ENCODE measurements at places on chromosomes 5 and 9.

- no peak for DNase-seq
Observed at GRCh38 chr9:135302329-135303279, 177.0 kb upstream of the PPP1R26 start.

GRCh38 chr9:127503379-127503921, 52.1 kb downstream of the LRSAM1 start:
- no peak for DNase-seq

DNA sequence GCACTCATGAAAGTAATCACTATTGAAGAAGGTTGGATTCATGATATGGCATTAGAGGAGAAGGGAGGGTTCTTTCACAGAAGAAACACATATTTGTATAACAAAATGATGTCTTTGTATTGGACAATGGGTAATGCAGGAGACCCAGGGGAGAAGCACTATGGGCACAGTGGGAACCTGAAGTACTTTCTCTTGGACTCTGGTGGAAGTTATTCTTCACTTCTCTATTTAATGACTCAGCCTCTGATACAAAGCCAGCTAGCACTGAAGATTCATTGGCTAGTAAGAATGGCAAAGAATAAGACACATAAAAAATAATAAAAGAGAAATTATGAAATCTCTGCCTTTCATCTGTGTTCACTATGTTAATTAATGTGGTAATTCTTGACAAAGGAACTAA, 149.9 kb upstream of the PRR16 start:
- DNase-seq = no peak

GRCh38 chr9:69120380-69121154, 53.5 kb upstream of the TJP2 start:
- DNase-seq = no peak

DNA sequence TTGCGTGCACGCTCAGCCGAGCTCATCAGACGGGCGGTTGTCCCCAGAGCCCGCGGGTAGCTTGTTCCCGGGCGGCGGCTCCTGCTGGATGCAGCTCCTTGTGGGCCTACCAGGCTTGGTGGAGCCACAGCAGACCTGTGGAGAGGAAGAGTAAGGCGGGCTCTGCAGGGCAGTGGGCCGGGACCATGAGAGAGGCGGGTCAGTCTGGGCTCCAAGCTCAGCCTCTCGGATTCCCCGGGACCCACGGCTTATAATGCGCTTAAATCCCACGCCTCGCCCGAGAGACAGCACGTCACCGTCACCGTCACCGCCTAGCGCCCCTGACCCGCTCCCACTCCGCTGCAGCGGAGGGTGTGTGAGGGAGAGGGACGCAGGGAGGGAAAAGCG, 1.9 kb upstream of the ANKRD18A start:
- no peak for DNase-seq

DNA sequence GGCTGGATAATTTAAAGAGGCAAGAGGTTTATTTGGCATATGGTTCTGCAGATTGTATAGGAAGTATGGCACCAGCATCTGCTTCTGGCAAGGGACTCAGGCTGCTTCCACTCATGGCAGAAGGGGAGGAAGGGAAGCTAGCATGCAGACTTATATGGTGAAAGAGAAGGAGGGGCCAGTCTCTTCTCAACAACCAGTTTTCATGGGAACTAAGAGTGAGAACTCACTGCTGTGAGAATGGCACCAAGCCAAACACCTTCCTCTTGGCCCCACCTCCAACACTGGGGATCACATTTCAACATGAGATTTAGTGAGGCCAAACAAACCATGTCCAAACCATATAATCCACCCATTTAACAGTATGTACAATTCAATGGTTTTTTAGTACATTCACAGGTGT, 113.3 kb upstream of the SHB start:
- DNase-seq = peak; percentile 43

DNA sequence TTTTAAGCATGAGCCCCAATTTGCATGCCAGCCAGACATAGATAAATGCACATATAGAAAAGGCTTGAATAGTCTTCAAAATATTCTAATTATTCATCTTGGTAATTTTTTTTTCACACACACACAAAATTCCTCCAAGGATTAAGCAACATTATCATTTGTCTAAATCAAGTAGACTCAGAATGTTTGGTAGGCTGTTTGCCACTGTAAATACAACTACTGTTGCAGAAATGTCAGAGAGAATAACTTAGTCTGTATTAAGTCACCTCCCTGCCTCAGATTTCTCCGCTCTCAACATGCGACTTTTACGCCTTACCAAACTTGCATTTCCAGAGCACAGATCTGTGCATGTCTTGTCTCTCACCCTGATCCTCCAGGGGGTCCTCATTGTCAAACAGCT, 265.6 kb upstream of the C9orf72 start:
- no peak for DNase-seq

GRCh38 chr5:86737579-86737978, 119.8 kb downstream of the COX7C start:
- no peak for DNase-seq

GRCh38 chr9:13279284-13280141, at the start of gene MPDZ:
MPDZ (minus strand) TSS chr9:13279692; CDS start chr9:13250315, 29,377 bp downstream.
- DNase-seq = no peak

DNA sequence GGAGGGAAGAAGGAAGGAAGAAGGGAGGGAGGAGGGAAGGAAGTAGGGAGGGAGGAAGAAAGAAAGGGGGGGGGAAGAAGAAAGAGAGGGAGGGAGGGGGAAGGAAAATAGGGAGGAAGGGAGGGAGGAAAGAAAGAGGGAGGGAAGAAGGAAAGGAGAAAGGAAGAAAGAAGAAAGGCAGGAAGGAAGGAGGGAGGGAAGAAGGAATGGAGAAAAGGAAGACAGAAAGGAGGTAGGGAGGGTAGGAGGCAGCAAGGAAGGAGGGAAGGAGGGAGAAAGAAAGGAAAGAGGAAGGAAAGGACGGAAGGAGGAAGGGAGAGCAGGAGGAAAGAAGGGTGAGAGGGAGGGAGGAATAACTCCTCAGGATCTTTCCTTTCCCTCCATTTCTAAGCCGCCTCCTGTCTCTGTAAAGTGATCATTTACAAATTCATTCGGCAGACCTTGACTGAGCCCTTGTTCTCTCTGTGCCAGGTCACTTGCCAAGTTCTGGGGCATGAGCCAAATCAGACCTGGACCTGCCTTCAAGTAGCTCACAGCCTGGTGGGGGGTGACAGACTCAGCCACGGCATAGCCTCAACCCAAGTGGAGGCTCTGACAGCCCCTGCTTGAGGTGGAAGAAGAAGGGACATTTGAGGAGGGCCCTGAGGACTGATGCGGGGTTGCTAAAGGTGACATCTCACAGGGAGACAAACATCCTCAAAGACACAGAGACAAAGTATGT, 69.0 kb upstream of the HRH2 start:
- DNase-seq = no peak

DNA sequence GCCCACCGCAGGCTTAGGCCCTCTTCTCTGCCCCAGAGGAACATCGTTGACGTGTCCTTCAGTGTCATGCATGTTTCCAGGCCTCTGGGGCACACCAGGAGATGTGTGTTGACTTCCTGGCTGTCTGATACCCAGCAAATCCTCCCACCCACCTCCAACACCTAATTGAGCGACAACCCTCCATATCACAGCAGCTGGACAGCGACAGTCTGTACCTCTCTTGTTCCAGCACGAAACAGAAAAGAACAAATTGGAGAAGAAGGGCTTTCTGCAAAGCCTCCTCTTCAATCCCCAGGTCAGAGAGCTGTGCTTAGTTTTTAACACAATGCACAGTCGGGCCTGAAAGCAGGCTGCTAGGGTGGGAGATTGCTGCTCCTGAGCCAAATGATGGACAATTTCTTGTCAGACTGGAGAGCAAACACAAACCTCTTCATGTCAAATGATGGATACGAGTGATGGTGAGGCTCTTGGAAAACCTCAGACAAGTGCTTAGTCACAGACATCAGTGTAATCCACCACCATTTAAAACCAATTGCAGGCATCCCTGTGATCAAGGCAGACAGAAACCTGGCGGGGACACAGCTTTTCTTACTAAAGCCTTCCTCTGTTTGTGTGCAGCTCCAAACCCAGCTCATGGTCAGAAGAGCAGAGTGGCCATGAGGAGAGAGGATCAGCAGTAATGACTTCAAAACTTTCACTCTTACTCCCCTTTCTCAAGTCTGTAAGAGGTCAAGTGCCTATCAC, 110.6 kb downstream of the EBF1 start:
- DNase-seq = no peak

DNA sequence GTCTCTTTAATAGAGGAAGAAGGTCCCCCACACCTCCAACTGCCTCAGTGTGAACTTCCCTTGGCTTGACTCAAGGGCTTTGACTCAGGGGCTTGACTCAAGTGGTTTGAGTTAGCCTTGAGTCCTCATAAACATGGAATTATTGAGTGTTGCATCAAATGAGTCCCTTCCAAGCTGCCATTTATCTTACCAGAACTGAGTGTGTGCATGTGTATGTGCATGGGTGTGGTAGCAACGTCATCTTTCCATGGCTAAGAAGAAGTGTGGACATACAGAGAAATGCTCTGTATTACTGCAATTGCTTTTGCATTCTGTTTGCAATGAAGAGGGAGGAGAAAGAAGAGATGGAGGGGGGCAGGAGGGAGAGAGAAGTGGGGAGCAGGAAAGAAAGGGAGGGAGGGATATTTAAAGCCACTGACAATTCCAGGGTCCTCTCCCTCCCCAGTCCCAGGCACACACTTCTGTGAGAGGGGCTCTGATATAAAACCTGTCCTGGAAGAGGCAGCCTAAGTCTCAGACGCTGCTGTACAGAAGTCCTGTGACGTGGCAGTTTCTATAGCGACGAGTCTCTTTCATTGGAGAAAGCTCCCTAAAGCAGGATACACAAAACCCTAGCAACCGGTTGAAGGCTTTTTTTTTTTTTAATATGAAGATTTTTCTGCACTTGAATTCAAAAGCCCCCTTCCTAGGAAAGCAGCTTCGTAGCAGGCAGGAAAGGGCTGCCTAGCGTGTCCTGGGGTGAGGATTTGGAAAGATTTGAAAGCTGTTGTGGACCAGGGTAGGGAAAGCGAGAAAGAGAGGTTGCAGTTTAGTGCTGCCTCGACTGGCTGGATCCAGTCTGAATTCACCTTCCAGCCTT, 93.3 kb upstream of the MAP1B start:
- no peak for DNase-seq
